NCI-H69 (cell line): ENCODE measurements at places on chromosomes 3 and 15.
A peak's percentile ranks its signal among the peaks of the same experiment; 100 is the strongest.

GRCh38 chr15:92161039-92161670 is 232.5 kb upstream of the ST8SIA2 start:
- DNase-seq = no peak

DNA sequence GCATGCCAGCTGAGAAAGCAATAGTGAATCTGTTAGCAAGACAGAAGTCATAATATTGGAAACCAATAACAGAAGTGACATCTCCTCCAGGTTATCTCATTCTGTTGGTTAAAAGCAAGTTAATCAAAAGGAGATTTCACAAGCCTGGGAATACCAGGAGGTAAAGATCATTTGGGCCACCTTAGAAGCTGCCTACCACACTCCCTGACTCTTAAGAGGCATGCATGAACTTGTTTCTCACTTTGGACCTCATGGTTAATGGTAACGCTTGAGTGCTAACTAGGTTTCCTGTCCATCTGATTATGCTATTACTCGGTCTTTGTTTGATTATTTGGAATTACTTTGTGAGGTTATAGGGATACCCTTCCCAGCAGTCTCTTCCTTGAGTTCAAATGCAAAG is 650.8 kb upstream of the SGO1 start:
- peak; percentile 49 for DNase-seq

- DNase-seq = no peak
Observed at GRCh38 chr3:175198991-175199783, 340.1 kb downstream of the NAALADL2 start.

DNA sequence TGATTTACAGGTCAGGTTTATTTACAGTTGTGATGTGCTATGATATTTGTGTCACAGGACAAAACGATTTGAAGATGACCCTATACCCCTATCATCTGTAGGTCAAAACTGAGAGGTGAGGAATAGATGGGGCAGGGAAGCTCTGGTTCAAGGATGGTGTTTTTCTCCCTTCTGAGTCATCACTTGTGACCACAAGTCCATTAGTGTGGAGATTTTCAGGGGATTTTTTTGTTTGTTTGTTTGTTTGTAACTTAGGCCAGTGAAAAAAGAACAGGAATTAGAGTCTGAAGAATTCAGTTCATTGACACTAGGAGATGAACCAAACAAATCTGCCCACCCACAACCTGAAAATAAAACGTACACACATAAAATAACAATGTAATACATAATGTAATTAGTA is 62.7 kb upstream of the FAM98B start:
- DNase-seq = no peak

- DNase-seq = peak; percentile 53
Observed at GRCh38 chr3:38662544-38662943, 13.1 kb upstream of the SCN5A start.
